ENCODE measurements at places on chromosomes 12 and 14.

GRCh38 chr14:80167793-80168448, 43.4 kb downstream of the DIO2 start:
- no peak for DNase-seq

DNA sequence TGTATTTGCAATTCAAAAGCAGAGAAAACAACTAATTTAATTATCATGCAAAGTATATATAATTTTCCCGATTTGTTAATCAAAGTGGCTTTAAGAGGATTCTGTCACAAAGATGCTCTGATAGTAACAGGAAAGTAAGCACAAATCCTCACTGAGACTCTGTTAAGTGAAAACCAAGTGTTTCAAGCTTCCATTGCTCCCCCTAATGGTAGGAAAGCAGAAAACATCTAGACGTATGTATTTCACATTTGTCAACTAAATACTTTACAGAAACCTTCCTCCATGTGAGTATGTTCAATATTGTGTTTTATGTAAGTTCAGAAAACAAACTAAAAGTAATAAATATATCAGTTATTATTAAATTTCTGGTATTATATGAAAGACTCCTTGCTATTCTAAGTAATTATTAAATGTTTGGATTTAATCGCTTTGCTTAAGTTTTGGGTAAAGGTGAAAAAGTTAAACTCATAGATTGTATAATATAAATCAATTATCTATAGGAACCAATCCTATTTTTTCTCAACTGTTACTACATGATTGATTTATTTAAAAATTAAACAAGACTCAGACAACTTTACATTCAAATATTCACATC, 1.5 kb upstream of the NTS start:
- DNase-seq = peak; percentile 67

GRCh38 chr12:91766454-91766853, 379.2 kb downstream of the BTG1 start:
- no peak for DNase-seq

DNA sequence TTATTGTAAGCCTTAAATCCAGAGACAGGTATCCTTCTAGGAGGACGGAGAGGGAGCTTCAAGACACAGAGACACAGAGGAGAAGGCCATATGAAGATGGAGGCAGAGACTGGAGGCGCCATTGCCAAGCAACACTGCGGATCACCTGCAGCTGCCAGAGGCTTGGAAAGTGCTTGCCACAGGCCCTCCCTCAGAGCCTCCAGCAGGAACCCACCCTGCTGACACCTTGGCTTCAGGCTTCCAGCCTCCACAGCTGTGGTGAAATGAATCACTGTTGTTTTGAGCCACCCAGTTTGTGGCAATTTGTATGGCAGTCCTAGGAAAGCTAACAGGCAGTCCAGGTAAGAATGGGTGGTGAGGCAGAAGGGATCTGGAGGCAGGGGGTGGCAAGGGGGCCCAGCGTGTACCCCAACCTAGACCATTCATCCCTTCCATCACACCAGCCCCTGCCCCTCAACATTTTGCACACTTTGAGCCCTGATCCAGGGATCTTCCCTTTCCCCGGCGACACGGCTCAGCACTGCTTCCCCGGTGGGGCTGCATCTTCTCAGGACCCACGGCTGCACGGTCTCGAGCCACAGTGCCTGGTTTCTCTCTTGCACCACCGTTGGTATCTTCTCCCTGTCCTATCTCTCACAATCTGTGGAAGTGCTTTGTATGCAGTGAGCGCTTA, 22.3 kb upstream of the BCDIN3D start:
- no peak for DNase-seq

- DNase-seq = no peak
These were observed 1.8 kb downstream of the GLRX5 start for GRCh38 chr14:95536671-95537070.

GRCh38 chr12:85280165-85280983, at the start of gene ALX1:
TSS of gene ALX1 (plus strand) at chr12:85280220. CDS start at chr12:85280262, 42 bp downstream.
- DNase-seq = peak; percentile 56

- DNase-seq = no peak
These were observed 66.6 kb upstream of the FAR2 start for GRCh38 chr12:29082522-29082921.

- no peak for DNase-seq
These were observed 62.7 kb downstream of the TTC6 start for GRCh38 chr14:37658156-37658555.

DNA sequence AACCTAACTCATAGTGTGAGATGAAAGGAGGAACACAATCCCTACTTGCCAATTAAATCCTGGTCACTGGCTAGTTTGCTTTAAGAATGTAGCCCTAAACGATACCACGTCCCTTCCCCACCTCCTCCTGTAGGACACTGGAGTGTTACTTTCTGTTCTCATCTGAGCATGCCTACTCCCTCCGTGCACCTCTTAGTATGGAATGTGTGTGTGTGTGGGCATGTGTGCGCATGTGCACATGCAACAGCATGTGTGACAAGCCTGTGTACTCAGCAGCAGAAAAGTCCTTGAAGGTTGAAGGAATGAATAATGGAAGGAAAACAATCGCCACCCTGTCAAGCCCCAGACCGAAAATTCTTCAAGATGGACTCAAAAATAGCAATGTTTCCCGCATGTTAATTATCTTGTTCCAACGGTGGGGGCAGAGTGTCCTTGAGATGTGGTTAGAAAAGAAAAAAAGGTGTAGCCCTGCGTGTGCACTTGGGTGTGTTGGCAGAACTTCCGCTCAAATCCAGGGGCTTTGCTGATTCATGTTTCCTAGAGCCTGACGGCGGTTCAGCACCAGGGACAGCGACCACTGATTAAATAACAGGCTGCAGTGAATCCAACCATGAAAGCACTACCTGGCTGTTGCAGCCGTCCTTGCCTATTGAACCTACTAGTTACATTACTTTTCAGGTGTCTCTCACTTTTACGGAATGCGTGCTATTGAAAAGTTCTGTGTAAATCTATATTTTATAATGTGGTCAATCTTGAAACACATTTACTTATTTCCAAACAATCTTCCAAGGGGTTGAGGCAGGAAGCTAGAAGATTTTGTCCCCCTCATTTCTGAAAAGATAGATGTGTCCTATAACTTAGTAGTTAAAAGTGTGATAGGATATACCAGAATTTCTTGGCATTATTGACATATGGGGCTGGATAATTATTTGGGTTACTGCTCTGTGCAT, 79.8 kb downstream of the SRRM4 start:
- DNase-seq = peak; percentile 75

DNA sequence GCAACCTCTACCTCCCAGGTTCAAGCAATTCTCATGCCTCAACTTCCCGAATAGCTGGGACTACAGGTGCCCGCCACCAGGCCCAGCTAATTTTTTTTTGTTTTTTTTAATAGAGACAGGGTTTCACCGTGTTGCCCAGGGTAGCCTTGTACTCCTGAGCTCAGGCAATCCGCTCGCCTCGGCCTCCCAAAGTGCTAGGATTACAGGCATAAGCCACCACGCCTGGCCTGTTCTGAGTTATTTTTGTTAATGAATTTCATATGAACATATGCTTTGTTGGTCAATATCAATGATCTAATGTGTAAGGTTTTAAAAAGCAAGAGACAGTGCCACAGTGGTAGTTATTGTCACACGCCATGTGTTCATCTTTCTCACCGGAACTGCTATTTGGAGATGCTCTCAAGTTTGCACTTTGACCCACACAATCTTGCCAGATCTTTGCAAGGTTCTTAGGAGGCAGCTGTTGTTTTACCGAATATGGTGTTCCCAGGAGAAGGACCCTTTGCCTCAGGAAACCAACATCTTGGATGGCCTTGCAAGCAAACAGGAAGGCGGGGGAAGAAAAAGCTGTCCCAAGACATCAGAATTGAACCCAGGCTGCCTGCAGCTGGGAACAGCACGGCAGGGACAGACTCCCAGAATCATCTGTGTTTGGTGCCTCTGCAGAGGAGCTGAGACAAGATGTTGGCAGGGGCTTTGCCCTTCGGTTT, 30.0 kb downstream of the GALNT16 start:
- no peak for DNase-seq

DNA sequence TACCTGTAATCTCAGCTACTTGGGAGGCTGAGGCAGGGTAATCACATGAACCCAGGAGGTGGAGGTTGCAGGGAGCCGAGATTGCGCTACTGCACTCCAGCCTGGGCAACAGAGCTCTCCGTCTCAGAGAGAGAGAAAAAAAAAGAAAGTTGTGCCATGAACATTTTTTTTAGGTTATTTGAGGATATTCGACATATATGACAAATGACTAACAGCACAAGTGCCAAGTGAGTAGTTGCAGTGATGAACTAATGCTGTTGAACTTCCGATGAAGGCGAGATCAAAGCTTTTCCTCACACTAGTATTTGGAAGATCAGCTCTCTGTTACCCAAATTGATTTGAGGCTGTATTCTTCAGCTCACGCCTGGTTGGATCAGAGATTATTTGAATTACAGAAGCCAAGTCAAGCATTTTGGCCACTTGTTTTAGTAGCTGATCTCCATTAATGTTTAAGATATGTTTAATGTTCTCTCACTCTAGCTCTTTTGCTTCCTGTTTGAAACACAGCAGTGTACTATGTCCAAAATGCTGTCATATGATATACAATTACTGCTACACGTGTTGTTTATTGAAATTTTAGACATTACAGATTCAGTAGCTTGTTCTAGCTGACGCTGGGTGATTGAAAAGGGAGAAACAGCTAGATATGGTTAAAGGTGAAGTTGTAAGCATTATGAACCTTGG, 43.4 kb downstream of the WDR20 start:
- no peak for DNase-seq

GRCh38 chr14:37406095-37406494, 189.0 kb downstream of the FOXA1 start:
- no peak for DNase-seq

DNA sequence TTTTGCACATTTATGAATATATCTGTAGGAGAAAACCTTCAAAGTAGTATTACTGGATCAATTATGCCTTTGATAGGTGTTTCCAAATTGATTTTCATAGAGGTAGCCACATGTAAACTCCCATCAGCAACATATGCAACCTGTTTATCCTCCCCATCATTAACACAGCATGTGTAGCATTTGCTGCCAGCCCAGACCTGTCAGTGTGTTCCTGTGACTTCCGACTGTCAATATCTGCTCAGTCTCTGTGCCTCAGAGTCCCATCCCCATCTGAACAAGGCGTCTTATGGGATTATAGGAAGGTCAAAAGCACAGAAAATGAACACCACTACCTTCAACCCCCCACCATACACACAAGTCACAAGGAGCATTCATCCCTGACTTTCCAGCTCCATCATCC, 9.5 kb upstream of the CAPRIN2 start:
- no peak for DNase-seq

DNA sequence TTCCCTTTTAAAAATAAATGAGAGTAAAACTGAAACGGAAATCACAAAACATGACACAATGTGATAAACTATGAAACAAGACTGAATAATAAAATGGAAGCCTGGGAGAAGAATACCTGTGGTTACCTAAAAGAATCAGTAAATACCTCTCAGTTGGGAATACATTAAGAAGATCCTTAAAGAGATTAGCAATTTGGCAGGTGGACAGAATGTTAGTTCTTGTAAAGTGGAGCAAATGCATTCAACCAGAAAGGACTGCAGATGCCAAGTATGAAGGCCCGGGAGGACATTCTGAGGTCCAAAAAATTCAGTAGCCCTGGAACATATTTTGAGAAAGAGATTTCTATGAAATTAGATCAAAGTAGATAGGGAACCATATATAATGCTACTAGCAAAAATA, 861.3 kb upstream of the SEL1L start:
- DNase-seq = no peak

GRCh38 chr12:37565112-37565511, 751.5 kb upstream of the ALG10B start:
- DNase-seq = no peak

- DNase-seq = no peak
These were observed 25.0 kb upstream of the DHRS7 start for GRCh38 chr14:60189923-60190840.

DNA sequence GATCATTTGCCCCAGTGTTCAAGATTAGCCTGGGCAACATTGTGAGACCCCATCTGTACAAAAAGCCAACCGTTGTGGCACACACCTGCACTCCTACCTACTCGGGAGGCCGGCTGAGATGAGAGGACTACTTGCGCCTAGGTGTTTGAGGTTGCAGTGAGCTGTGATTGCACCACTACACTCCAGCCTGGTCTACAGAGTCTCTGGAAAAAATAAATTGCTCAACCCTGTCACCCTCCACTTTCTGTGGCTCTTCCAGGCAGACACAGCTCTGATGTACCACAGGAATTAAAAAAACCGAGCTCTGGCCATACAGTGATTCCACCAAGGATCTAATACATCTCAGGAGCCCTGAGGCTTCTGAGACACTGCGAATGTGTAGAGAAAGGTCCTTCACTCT, 14.4 kb downstream of the TIMELESS start:
- DNase-seq = no peak

DNA sequence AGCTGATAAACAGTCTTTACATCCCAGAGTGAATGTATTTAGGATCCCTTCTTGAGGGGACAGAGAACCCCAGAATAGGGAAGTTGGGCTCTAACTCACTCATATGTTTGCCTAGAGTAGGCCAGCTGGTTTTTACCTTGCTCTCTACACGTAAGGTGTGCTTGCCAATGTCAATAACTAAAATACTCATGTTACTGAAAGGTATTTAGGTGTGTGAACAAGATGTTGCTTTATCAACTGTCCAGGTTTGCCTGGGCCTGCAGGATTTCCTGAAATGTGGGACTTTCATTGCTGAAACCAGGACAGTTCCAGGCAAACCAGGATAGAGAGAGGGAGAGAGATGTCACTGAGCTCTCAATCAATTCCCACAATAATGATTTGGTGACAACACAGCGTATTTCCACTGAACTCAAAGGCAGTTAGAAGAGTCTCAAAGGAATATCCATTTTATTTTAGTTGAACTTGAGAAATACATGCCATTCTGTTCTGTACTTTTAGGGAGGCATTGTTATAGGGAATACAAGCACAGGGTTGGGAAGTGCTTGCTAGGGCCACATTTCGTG, 171.7 kb downstream of the NRXN3 start:
- DNase-seq = no peak

DNA sequence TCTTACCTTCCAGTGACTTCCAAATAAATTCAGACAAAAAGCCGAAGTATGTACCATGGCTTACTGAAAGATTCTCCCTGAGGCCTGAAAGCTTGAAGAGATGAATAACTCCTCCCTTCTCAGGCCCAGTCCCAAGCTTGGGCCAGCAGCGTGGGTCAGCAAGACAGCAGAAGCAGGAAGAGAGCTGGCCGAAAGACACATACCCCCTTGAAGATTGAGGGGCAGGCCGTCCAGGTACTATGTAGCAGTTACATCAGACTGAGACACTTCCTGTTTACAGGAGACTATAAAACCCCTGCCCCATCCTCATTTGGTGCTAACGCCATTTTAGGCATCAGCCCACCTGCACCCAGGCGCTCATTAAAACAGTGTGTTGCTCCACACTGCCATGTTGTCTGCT, 15.0 kb downstream of the NDUFA12 start:
- DNase-seq = no peak

DNA sequence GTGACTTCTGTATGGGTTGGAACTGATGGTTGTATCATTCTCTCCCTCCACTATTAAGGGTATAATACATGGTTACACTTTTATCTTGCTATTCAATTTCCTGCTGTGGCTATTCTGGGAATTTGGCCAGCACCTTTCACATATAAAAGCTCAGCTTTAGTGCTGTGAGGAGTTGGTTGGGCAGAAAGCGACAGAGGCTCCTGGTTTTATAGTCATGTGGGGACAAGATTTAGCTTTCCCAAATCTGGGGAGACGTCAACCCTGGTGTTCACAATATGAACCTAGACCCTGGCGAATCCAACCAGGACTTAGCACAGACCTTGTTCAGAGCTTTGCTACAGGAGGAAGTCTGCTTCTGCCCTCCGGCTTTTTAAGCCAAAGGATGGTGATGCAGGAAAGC, 36.5 kb downstream of the FOS start:
- peak; percentile 60 for DNase-seq

Data from common myeloid progenitor, CD34-positive (primary cell).